ENCODE measurements at places on chromosomes 6 and 20.

- DNase-seq, result no peak
Measured at GRCh38 chr6:24446670-24447069, 42.7 kb downstream of the GPLD1 start.

- no peak for DNase-seq
Measured at GRCh38 chr6:20882014-20882413, 347.8 kb downstream of the CDKAL1 start.

DNA sequence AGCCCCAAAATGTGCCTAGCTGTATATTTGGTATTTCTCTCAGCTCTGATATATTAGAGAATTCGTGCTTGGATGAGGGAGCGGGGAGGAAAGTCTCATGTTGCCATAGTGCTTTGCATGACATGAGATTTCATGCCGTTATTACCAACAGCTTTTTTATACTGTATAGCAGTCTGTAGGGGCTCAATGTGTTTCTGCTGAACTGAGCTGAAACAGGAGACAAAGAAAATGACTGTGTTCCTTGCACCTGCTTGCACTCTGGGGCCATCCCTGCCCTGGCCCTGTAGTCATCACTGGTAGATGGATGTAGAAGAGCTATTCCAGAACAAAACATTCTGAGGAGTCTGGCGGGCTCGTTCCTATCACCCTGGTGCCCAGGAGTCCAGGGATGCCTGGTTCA lies 128.0 kb upstream of the SASH1 start:
- DNase-seq, result no peak

GRCh38 chr6:125597411-125598253 lies 151.8 kb upstream of the HEY2 start:
- no peak for DNase-seq

- no peak for DNase-seq
Measured at GRCh38 chr6:7719364-7719850, 6.5 kb upstream of the BMP6 start.

- no peak for DNase-seq
Measured at GRCh38 chr6:333379-334002, 41.2 kb downstream of the DUSP22 start.

DNA sequence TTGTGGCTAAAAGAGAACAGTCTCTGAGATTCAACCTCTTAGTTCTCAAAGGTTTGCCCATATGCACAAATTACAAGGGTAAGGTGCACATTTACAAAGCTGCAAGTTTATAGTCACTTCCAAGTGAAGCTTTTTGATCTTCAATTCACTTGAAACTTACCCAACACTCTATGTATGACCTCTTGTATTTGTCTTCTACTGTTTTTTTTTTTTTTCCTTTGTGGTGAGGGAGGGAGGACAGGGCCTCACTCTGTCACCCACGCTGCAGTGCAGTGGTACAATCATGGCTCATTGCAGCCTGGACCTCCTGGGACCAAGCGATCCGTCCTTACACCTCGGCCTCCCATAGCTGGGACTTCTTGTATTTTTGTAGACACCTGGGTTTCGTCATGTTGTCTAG lies 4.5 kb upstream of the FOXO3 start:
- no peak for DNase-seq

GRCh38 chr6:117359581-117359980 lies 66.2 kb downstream of the ROS1 start:
- no peak for DNase-seq

GRCh38 chr20:13139459-13140150 lies 81.5 kb upstream of the ISM1 start:
- no peak for DNase-seq

- no peak for DNase-seq
Measured at GRCh38 chr6:127053032-127053874, 65.2 kb upstream of the RSPO3 start.

GRCh38 chr6:13538084-13538483 lies 36.3 kb upstream of the SIRT5 start:
- no peak for DNase-seq

DNA sequence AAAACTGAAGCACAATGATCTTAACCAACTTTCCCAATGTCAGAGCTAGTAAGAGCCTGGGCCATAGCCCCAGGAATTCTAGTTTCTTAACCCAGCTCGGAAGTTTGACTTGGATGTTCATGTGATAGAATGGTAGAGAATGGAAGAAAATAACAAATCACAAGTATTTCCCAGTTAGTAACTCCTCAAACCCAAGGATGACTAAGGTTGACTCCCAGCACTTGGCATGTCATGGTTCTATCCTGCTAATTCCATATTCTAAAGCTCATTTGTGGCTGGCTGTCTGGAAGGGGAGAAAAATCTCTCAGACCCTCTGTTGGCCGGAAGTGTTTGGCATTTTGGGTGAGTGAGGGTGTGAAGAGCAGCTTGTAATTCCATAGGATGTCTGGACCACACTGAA lies 248.7 kb downstream of the RFPL4B start:
- no peak for DNase-seq

DNA sequence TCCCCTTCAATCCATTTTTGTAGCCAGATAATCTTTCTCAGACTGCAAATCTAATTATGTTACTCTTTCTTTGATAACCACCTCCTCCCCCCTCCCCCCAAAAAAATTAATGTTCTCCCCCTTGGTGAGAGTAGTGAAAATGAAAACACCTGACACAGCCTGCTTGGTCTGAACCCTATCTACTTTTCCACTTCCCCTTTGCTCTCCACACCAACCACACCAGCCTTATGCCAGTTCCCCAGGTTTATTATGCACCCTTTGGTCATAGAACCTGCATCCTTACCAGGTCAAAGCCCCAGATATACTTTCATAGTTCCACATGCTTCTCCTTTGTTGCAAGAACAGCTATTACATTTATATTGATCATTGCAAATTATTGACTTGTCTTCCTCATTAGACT lies 19.4 kb downstream of the PFDN4 start:
- no peak for DNase-seq

DNA sequence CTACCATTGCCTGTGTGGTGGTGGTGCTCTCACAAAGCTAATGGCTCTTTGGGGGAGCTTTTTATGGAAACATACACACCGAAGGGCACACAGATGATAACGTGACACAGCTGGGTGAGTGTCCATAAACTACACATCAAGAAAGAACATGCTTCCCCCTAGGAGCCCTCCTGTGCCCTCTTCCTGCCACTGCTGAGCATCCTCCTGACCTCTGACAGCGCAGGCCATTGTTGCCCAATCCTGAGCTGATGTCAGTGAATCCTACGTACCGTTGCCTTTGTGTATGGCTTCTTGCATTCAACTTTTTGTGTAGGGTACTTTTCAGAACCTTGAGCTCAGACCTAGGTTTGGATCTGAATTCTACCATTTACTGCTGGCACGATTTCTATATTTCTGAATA lies 65.8 kb upstream of the SLC22A1 start:
- no peak for DNase-seq

DNA sequence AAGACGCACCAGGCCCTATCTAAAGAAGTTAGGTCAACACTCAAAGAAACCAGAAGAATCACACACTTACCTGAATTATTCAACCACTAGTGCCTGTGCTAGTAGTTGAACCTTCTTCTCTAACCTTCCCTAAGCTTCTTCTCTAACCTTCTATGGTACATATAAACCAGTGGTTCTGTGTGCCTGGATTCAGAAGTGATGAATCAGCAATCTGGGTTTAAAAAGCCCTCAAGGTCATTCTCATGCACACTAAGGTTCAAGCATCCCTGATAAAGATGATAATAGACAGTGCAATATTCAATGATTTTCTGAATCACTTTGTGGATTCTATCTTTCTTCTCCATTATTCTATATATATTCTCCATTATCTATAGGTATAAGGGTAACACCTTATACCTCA lies 271.4 kb upstream of the TBX18 start:
- no peak for DNase-seq

- DNase-seq, result no peak
Measured at GRCh38 chr6:135555550-135555949, 58.0 kb upstream of the AHI1 start.

DNA sequence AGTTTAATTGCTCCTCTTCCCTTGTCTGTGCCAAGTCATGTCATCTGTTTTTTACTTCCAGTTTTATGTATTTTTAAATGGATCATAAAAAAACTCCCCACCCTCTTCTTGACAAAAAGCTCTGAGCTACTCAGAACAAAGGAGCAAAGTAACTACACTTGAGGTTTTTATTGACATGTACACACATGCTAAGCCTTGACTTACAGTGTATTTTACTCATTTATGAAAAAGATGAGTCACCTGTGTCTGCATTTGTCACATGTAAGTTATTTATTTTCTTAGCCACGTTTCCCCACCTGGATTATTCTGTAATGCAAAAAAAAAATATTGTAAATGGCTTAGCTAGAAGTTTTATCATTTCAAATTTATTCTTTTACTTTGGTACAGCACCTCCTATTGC lies 628.8 kb upstream of the SLC35B3 start:
- no peak for DNase-seq

GRCh38 chr6:52741872-52742271 lies 21.4 kb downstream of the GSTA2 start:
- DNase-seq, result no peak

- no peak for DNase-seq
Measured at GRCh38 chr6:108564178-108564577, 3.5 kb downstream of the FOXO3 start.

- no peak for DNase-seq
Measured at GRCh38 chr20:44248410-44248759, 1.3 kb downstream of the GDAP1L1 start.

- no peak for DNase-seq
Measured at GRCh38 chr20:5331340-5331739, 14.6 kb upstream of the PROKR2 start.

DNA sequence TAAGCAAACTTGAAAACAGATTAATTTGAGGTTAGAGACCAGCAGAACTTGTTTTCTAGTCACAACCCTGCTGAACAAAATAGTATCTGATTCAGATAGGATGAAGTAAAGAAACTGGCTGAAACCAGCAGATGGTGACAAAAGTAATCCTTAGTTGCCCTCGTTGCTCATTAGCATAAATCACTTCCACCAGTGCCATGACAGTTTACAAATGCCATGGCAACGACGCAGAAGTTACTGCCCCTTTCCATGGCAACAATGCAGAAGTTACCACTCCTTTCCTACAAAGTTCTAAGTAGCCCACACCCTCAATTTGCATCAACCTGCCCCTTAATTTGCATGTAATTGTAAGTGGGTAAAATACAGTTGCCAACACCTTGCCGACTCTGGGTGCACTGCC lies 23.7 kb downstream of the SNRPB start:
- DNase-seq, result no peak

GRCh38 chr20:7850775-7851490 lies 89.3 kb downstream of the HAO1 start:
- no peak for DNase-seq

- DNase-seq, result no peak
Measured at GRCh38 chr6:113449051-113449450, 408.1 kb upstream of the MARCKS start.

- no peak for DNase-seq
Measured at GRCh38 chr6:34630040-34630439, 66.5 kb downstream of the ILRUN start.

DNA sequence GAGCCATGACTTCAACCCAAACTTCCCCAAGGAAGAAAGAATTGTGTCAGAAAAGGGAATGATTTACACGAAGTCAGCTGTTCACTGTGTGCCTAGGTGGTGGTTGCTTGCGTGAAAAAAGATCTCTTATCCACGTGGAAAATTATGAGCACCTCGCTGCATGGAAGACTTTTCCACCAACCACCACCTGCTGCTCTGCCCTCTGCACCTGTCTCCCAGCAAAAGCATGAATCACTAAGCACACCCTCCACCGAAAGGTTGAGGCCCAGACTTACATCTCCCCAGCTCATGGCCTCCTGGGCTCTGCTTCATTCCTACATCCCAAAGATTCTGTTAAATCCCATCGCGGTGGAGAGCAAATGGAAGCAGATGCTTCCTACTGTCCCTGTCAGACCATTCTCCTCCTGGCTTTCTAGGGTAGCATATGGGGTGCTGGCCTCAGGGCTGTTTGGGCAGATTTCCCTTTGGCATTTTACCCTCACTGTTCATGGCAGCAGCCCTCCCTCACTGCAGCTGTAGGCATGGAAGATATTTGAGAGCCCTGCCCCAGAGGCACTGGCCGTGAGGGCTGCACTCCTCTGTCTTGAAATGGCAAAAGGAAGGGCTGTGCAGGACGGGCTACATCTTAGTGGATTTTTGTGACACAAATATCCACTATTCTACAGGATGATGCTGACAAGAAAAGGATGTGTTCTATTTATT lies 37.6 kb upstream of the CST5 start:
- DNase-seq, result no peak

DNA sequence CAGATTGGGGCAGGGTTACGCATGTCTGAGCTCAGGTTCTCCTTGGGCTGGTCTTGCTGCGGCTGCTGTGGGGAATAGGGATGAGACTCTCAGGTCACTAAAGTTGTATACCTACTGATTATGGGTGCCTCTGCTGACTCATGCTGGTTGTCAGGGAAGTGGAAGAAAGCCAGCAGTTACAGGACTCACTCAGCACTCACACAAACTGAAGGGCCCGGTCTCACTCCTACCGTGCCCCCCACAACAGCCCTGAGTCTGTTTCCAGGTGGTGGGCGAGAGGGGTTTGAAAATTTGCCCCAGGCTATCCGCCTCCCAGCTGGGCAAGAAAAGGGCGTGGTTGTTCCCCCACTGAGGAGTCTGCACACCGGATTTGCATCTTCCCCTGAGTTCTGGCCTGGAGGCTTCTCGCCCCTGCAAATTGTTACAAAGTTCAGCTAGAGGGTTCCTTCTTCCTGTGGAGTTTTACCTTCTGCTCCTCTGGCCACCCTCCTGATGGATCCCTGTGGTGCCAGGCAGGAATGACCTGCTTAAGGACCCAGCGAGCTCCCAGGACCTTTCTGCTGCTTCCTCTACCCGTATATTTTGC lies 659.2 kb downstream of the HDGFL1 start:
- no peak for DNase-seq

- DNase-seq, result no peak
Measured at GRCh38 chr6:5135788-5136376, 50.7 kb downstream of the PPP1R3G start.

GRCh38 chr6:21664314-21665109 lies 71.0 kb downstream of the SOX4 start:
- DNase-seq, result no peak

- DNase-seq, result no peak
Measured at GRCh38 chr6:143179901-143180612, 119.4 kb downstream of the AIG1 start.

DNA sequence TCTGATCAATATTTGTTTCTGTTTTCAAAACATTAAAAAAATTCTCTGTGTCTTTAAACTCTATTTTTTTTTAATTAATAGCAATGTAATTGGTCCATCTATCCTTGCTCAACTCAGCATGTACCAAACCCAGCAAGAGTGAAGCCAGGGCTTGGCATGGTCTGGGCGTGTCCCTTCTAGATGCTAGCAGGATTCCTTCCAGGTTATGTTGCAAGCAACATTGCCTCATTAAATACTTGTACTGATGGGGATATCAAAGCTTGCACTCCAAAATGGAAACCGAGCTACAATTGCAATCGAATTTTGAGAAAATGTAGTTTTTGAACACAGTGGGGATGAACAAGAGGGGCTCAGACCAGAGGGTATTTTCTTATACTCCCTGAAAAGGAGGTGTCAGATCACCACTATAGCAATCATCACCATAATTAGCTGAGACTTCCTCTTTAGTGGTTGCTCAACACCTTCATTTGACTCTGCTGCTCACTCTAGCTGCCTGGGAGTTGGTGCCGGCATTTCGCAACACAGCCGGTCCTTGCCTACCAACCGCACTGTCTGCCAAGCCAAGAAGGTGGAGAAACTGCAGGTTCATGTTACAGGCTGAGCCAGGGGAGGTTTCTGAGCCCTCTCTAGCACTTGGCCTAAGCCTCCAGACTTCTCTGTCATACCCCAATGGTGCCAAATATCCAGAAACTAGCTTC lies 67.8 kb upstream of the RALGAPA2 start:
- DNase-seq, result no peak

GRCh38 chr6:36955136-36955535 lies 598 bp downstream of the PI16 start:
- DNase-seq, result no peak
